Calu3 (cell line): ENCODE measurements at places on chromosomes 3 and 15. TPM values are rescaled to one million over a fixed set of nuclear protein-coding genes. Genes with fewer than 3 reads are reported as not detected.

The HDC gene
- not detected in 2 replicates for total RNA-seq

The LRRC49 gene
- 5.8 and 6.3 TPM in 2 replicates for total RNA-seq

The TUSC7 gene
- not detected in 2 replicates for total RNA-seq

The KBTBD8 gene
- total RNA-seq = 4.1 and 5.9 TPM in 2 replicates

The TRH gene
- total RNA-seq = not detected in 2 replicates

The MTMR10 gene
- total RNA-seq = 4.7 and 5.0 TPM in 2 replicates

The SPINK8 gene
- total RNA-seq = not detected in 2 replicates

GRCh38 chr3:116265976-116266584 lies 179.2 kb downstream of the LSAMP start:
- DNase-seq = no peak

GRCh38 chr3:193301433-193301832 lies 60.4 kb downstream of the PLAAT1 start:
- no peak for DNase-seq

GRCh38 chr3:197407526-197407925 lies 109.1 kb upstream of the DLG1 start:
- no peak for DNase-seq

GRCh38 chr15:95718441-95718840 lies 612.1 kb upstream of the NR2F2 start:
- no peak for DNase-seq

DNA sequence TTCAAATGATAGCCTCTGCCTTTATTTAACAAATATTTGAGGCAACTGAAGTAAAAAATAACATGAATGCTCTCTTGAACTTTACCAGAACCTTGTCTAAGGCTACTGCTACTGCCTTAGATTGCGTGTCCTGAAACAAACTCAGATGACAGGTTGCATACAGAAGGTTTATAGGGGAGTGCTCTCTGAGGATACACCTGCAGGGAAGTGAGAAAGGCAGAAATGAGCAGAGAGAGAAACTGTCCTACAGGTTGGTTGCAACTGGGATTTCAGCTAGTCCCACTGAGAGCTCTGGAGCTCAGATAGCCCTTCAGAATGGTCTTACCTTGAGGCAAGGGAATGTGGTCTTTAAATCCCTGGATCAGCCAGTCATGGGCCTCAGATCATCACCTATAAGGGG lies 165.5 kb downstream of the IL5RA start:
- no peak for DNase-seq

- DNase-seq = no peak
These were observed 68.4 kb downstream of the LINGO1 start for GRCh38 chr15:77564341-77564740.

DNA sequence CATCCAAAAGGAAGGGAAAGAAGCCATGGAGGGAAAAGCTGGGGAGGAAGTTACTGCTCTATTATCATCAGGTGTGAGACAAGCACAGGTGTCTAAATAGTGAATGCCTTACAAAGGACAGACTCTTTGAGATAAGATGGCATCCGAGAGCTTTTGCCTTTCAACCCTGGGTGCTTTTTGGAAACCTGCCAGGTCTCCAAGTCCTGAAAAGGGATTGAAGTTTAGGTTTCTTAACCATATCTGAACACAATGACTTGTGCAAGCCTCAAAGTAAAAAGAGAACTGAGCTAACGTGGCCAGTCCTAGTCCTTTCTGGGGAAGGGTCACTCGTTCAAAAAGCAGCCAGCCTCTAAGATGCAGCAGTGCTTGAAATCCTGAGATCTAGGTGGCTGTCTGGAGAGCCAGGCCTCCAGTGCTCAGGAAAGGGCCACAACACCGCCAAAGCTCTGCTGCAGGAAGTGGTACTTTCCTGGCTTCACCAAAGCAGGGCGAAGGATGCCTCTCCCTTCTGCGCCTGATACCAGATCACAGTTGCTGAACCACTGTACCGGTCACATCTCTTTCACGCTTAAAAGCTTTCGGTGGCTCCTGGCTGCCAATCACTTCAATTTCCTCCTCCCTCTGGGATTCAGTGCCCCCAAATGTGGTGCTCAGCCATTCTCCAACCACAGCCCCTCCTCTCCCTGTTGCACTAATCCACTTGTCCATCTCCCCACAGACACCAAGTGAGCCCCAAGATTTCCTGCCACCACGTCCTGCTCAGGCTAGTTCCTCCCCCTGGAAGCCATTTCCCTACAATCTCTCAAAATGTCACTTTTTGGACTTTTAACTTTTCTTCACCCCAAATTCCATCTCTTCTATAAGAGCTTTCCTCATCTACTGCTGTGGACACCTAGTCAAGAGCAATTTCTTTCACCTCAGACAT lies 104.1 kb upstream of the LPP start:
- no peak for DNase-seq

DNA sequence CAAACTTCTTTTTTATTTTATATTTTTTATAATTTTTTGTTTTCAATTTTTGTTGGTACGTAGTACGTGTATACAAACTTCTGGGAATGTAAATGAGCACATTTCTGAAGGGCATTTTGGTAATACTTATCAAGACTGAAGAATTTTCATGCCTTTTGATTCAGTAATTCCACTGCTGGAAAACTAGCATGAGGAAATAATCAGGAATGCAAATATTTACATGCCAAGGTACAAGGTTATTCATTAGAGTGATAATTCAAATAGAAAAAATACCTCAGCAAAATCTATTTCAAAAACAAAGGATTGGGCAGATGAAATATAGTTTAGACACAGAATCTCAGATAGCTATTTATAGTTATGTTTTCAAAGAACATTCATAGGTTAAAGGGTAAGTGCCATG lies 128.7 kb downstream of the DMXL2 start:
- DNase-seq = no peak

- no peak for DNase-seq
These were observed 7.4 kb downstream of the RRP9 start for GRCh38 chr3:51934139-51934850.

DNA sequence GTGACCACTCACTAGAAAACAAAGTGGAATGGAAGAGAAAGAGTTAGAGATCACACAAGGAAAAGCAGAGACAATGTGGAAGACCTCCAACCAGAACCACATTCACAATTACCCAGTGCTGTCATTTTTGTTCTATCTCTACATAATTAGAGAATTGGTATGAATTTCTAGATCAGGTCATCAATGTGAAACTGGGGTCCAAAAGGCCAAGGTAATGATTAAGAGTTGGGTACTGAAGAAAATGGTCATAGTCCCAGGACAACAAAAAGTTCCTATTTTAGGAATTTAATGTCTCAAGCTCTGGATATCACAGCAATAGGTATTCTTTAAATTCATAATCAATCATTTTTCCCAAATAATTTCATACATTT lies 84.7 kb upstream of the PPIB start:
- DNase-seq = no peak

- DNase-seq = no peak
These were observed 7.2 kb downstream of the ACAN start for GRCh38 chr15:88810446-88810845.

DNA sequence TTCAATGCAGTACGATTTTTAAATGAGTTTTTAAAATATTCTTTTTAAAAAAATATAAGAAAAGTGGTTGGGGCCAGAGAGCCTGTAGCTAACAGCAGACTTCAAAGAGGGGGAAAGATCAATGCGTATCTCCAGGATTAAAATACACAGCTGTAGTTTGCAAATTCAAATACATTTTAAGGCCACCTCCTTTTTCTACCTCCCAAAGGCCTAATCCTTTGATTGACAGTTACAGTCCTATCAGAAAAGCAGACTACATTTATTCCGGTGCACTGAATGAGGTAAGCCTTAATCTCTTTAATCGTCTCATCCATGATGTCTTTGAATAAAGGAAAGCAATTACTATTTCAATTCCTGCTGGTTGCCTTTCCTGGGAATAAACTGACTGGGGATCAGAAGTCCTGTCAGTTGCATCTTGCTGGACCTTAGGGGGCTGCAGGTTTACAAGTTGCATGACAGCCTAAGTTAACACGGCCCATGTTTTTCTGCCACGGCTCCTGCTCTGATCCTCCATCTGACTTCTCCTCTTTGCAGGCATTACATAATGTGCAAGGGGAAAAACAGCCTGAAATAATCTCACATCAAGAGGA lies 51.7 kb downstream of the CADPS start:
- DNase-seq = no peak

DNA sequence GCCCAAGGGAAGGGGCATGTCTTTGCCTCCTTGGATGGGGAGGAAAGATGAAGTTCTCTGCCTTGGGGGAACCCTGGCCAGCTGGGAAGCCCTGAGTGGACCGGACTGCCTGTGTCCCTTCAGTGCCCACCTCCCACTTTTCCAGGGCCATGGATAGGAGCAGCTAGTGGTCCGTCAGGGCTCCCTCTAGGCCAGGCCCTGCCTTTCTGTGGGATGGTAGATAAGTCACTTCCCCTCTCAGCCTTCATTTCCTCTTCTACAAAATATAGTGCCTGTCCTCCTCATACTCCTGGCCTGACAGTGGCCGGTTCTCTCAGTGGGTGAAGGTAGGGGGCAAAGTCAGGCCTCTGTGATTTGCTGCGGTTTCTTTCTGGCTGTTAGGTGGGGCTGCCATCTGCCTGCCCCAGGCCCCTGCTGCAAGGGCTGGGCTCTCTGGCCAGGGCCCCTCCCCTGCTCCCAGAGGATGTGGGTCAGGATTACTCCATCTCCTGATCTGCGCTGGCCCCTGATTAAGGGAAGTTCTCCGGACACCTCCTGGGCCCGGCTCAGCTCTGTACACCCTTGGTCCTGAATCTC lies 1.4 kb downstream of the PLEKHO2 start:
- DNase-seq = no peak

DNA sequence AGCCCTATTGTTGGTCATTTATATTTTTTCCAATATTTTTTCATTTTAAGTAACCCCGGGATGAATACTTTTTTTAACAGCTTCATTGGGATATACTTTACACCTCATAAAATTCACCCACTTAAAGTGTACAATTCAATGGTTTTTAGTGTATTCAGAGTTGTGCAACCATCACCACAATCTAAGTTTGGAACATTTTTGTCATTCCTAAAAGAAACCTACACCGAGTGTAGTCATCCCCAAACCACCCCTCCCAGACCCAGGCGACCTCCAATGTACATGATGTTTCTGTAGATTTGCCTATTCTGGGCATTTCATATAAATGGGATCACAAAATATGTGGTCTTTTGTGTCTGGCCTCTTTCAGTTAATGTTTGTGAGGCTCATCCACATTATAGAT lies 118.3 kb upstream of the FRMD4B start:
- no peak for DNase-seq

DNA sequence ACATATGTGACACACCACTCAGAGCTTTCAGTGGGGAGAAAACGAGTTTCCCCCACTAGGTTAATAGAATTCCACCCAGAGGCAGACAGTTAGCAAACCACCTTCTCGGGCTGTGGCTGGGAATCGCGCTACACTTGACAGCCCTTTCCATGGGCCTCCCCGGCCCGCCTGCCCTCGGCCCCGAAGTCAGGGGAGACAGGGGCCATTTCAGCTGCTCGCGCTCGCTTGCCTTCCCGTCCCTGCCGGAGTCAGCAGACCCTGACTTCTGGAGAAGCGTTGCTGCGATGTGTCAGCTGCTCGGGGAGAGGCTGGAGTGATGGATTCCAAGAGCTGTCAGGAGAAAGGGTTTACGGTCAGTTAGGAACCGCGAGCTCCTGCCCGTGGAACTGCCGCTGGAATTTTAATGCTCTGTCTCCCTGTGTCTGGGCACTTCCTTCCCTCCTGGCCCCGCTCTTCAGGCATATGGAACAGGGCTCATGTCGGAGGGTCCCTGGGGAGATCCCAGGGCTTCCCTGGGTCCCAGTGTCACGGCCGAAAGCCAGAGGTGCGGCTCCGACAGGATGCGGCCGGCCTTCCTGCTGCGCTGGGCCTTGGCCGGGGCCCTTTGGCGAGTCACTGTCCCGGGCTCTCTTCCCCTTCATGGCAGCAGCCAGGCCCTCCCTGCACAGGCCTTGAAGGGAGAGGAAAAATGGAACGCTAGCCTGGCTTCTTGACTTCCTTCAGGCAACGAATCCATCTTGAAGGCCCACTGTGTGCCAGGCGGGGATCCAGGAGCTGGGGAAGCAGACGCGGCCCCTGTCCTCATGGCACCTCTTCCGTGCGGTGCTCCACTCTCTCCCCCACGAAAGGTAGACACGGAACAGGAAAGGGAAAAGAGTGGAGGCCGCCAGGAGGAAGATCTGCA lies 38.4 kb upstream of the VPS8 start:
- DNase-seq = no peak

- DNase-seq = no peak
These were observed 388.6 kb upstream of the DPH6 start for GRCh38 chr15:35934383-35935049.

GRCh38 chr3:129934234-129935123 lies 40.0 kb upstream of the TRH start:
- peak; percentile 49 for DNase-seq

GRCh38 chr3:124780356-124780755 lies 50.1 kb downstream of the UMPS start:
- no peak for DNase-seq

DNA sequence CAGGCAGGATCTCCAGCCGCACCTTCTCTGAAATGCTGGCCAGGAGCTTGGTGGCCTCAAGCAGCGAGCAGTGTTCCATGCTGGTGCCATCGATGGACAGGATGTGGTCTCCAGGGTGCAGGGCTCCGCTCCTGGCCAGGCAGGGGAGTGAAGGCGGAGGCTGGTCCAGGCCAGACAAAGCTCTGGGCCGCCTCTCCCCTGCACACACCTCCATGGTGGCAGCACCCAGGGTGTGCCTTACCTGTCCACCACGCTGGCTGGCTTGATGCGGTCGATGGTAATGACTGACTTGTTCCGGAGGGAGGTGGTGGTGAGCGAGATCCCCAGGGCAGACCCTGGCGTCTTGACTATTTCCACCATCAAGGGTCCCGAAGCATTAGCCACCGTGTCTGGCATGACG lies 20.0 kb downstream of the GRIP2 start:
- no peak for DNase-seq

- no peak for DNase-seq
These were observed 832.9 kb upstream of the NR2F2 start for GRCh38 chr15:95497634-95498033.
